ENCODE measurements at places on chromosomes 5 and 9. TPM values are rescaled to one million over a fixed set of nuclear protein-coding genes. Genes with fewer than 3 reads are reported as not detected.

Gene CCL27
- not detected for total RNA-seq

Gene TNFSF8
- 45.7 TPM for total RNA-seq

Gene DTWD2
- total RNA-seq = 1.9 TPM

Gene ARHGEF37
- 0.25 TPM for total RNA-seq

Gene KCNV2
- not detected for total RNA-seq

GRCh38 chr9:130444565-130445221 is at the start of gene ASS1:
ASS1 (plus strand) TSS chr9:130444961; CDS start chr9:130452229, 7,268 bp downstream.
- peak within 1 kb of the TSS; percentile 80 for H3K4me3 ChIP-seq
- peaks cover 40% of the 10 kb centered on the region for H3K27me3 ChIP-seq
- no peak within 1 kb of the TSS for H3K27ac ChIP-seq
- H3K4me1 ChIP-seq = peaks cover 11% of the 10 kb centered on the region

DNA sequence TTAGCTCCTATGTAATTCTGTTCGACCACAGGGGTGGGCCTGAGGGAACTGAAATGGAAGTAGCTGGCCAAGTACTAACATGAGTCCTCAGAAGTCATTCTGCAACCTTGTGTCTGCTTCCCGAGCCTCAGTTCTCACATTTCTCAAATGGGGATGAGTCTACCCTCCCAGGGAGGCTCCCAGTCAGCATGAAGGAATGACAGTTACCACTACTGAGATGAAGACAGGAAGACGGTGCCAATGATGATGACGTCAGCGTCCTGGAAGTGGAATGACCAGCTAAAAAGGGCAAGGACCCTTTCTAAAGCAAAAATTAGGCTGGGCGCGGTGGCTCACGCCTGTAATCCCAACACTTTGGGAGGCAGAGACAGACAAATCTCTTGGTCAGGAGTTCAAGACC is 6.8 kb downstream of the PIP5KL1 start:
- no peak overlapping the region for H3K4me3 ChIP-seq
- no peak overlapping the region for H3K27ac ChIP-seq
- H3K27me3 ChIP-seq = peaks cover 6% of the 10 kb centered on the region
- no peak for DNase-seq

- H3K27ac ChIP-seq = no peak overlapping the region
- H3K27me3 ChIP-seq = peaks cover 6% of the 10 kb centered on the region
- H3K4me1 ChIP-seq = no peaks in the 10 kb centered on the region
- no peaks in the 10 kb centered on the region for H3K36me3 ChIP-seq
Observed at GRCh38 chr5:140882591-140882899, 621 bp downstream of the PCDHA13 start.

GRCh38 chr5:74122979-74123590 is 497.1 kb downstream of the ARHGEF28 start:
- no peak overlapping the region for H3K27ac ChIP-seq
- H3K4me3 ChIP-seq = no peak overlapping the region
- H3K4me1 ChIP-seq = no peaks in the 10 kb centered on the region
- H3K36me3 ChIP-seq = no peaks in the 10 kb centered on the region
- DNase-seq = no peak

GRCh38 chr5:78738693-78739300 is 90.2 kb upstream of the LHFPL2 start:
- peaks cover 21% of the 10 kb centered on the region for H3K27me3 ChIP-seq
- no peak for DNase-seq
- H3K27ac ChIP-seq = no peak overlapping the region
- no peaks in the 10 kb centered on the region for H3K36me3 ChIP-seq

DNA sequence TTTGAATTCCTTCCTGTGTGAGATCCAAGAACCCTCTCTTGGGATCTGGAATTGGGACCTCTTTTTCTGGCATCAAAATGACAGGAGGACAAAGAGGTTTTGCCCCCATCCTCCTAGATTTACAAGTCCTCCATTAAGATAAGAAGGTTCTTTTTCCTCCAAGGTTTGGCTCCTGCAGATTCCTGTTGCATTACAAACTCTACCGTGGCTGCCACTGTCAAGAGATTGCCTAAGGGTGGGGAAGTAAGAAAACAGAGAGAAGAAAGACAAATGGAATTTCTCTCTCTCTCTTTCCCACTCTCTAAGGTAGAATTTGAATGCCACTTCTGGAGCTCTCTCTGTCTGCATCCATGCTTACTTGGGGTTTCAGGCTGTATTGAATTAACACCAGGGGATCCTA is 12.0 kb upstream of the SVEP1 start:
- H3K36me3 ChIP-seq = no peaks in the 10 kb centered on the region
- no peaks in the 10 kb centered on the region for H3K4me1 ChIP-seq
- no peak overlapping the region for H3K4me3 ChIP-seq
- DNase-seq = no peak
- H3K27ac ChIP-seq = no peak overlapping the region
